ENCODE measurements at places on chromosomes 3 and 15.

- no peak for DNase-seq
These were observed 57.7 kb upstream of the BNIP2 start for GRCh38 chr15:59746777-59747176.

DNA sequence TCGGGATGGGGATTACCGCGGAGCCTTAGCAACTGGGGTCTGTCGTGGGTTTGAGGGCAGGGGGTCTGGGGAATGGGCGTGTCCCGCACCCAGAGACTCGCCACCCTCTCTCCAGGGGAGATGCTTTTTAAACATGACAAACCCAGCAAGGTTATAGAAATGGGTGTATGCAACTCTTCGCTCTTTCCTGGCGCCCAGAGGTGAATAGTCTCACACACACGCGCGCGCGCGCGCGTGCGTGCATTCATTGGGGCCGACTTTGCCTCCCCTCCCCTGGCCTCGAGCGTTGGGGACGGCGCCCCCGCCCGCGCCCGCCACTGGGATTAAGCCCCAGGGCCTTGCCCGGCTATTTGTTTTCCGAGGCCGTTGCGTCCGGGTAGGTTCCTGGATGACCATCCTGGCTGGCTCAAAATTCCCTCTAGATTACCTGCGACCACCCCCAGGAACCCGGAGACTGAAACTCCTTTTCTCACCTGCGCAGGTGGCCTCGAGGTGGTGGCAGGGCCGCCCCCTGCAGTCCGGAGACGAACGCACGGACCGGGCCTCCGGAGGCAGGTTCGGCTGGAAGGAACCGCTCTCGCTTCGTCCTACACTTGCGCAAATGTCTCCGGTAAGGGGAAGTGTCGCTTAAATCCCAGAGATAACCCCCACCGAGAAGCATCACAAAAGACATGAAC is 777 bp downstream of the GPR160 start:
- DNase-seq = no peak

- no peak for DNase-seq
These were observed 223.6 kb upstream of the TBL1XR1 start for GRCh38 chr3:177420651-177421480.

GRCh38 chr3:85162905-85163304 is 204.1 kb downstream of the CADM2 start:
- DNase-seq = no peak
